ENCODE measurements at places on chromosomes 1 and 21. TPM values are rescaled to one million over a fixed set of nuclear protein-coding genes. Genes with fewer than 3 reads are reported as not detected.
A peak's percentile ranks its signal among the peaks of the same experiment; 100 is the strongest.

DNA sequence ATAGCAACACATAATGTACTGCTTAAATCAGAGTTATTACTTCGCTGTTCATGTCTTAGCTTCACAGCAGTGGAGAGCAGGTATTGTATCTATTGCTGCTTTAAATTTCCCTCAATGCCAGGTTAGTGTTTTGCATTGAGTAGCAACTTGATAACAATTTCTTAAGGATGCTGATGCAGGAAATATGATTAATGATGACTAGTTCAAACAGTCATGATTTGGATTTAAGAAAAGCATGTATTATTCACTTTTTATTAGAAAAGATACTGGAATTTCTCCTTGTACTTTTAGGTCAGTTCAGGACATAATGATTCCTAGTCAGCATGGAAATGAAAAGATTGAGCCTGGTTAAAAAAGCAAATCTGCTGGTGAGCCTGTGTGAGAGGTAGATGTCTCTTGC is 67.2 kb upstream of the ARHGAP29 start:
- no peak for DNase-seq

GRCh38 chr1:6325482-6325881 is 64.6 kb upstream of the GPR153 start:
- DNase-seq, result peak; percentile 21

DNA sequence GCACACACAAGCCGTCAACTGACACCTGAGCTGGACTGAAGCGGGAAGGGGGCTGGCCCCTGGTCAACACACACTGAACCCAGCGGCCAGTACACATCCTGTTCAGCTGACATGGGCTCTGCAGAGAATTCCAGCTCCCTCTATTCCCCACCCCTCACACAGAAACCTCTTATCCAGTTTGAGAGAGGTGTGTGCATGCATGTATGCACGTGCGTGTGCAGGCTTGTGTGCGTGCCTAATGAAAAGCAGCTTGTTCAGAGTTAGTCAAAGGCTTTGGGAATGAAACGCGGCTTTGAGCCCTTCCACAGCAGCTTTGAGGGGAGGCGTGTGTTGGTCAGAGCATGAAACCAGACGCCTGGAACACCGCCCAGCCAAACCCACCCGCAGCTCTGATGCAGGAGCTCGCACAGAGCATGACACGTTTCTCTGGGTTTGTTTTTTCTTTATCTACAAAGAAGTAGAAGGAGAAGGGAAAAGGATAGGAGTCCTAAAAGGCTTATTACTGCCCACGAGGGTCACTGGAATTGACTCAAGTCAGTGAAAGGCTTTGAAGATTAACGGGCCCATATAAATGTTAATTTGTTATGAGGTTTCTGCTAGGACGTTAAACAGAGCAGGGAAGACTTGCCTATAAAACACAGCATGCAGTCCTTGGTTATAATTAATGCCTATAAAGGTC is 184.2 kb downstream of the ETS2 start:
- peak; percentile 79 for DNase-seq

DNA sequence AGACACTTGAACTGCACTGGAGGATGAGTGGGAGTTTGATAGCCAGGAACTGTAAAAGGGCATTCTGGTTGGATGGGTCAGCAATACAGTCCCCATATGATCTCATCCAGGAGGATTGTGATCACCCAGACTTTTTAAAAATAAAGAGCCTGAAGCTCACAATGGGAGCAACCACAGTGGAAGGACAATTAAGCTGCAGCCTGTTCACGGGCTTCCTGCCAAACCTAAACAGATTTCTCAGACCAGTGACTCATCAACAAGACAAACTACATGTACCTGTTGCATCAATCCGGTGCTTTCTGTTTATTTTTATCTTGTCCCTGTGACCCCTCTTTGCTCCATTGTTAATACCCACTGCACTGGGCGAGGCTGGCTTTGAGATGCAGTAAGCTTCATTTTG is 52.3 kb downstream of the PAPPA2 start:
- no peak for DNase-seq

DNA sequence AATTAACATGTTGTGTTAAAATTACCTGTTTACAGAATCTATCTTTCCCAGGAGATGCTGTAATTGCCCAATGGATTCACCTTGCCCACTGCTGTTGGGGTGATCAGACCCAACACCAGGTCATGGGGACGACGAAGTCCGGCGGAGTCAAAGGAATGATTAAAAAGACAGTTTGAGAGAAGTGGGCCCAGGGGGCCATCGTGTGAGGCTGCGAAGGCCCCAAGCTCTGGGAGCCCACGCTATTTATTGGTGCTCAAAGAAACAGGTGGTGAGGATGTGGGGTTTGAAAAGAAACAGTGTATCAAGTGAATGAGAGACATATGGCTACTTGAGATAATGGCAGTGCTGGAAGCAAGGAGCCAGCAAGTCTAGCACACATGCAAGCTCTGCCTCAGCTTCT is 16.3 kb upstream of the L1TD1 start:
- no peak for DNase-seq

COL9A2 gene
- 1.8 TPM for polyA plus RNA-seq

RCC2 gene
- polyA plus RNA-seq, result 7.8 TPM

ANXA9 gene
- 0.23 TPM for polyA plus RNA-seq
